ENCODE measurements at places on chromosomes 5 and 9.

GRCh38 chr9:7273575-7273974 is 515.8 kb downstream of the KDM4C start:
- no peak for DNase-seq

DNA sequence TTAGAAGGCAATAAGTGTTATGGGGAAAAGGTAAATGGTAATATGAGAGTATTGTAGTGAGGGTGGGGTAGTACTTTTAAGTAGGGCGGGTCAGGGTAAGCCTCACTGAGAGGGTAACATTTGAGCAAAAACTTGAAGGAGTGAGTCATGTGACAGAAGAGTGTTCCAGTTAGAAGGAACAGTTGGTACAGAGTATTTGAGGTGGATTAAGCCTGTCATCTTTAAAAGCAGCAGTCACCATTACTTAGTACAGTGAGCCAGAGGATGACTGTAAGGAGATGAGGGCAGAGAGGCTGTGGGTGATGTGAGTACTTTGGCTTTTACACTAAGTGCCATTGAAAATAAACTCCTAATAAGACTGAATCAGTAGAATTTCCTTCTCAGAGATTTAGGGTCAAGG is 54.8 kb downstream of the UBAP1 start:
- no peak for DNase-seq

DNA sequence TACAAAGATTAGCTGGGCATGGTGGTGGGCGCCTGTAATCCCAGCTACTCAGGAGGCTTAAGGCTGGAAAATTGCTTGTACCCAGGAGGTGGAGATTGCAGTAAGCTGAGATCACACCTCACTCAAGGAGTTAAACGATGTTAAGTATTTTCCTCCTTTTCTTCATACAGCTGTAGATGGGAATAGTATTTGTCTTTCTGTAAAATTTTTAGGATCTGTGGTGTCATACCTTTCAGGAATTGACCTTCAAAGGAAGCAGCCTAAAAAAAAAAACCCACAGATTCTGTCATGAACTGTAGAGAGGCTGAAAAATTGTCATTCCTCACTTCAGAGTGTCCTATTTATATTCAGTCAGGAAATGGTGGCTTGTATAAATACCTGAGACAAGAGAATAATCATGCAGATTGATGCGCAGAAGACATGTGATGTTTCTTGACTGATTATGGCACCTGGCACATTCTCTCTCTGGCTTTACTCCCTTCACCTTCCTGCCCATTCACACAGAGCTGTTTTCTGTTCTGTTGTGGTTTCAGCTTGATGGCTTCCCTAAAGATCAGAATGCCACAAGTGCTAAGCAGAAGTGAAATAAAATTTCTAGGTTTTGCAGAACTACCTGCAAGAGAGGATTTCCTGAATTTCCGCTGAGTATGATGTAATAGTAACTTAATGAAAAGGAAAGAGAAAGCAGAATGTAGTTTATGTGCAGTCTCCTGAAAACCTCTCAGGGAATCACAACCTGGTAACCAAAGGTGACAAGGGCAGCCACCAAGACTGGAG is 3.8 kb downstream of the IFNA1 start:
- no peak for DNase-seq

- DNase-seq: no peak
These were observed 463.6 kb downstream of the SPOCK1 start for GRCh38 chr5:137035480-137035878.

DNA sequence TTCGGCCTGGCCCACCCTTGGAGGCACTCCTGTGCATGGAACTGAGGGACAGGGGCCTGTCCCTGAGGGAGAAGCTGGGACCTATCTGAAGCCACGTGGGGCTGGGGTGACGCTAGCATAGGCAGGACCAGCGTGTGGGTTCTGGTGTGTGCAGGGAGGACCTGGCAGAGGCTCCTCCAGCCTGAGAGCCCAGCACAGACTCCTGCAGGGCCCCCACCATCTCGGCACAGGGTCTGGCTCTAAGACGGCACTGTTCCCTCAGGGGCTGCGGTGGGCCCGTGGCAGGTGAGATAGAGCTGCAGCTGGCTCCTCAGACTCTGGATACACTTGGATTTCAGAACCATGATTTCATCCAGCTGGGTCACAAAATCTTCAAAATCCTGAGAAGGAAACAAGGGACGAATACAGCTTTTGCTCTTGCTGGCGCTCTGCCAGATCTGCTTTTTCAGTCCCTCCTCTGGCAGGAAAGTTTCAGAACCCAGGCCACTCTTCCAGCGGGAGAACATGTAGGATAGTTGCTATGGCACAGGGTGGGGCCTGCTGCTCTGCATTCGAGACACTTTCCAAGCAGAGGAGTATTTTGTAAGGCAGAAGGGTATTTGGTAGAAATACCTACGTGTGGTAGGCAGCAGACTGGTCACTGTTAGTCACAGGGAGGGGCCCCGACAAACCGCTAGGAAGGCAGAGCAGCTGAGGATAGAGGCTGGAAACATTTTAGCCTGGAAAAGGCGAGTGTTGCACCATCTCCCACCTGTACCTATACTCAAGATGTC is 74.7 kb downstream of the KIF24 start:
- no peak for DNase-seq

- no peak for DNase-seq
These were observed 900 bp downstream of the RGS7BP start for GRCh38 chr5:64506567-64507263.

GRCh38 chr5:141605523-141606277 is 13.1 kb downstream of the DIAPH1 start:
- DNase-seq: peak; percentile 69
